Renal cortex interstitium (tissue), 15 donors: ENCODE measurements at places on chromosomes 13 and 19.

DNA sequence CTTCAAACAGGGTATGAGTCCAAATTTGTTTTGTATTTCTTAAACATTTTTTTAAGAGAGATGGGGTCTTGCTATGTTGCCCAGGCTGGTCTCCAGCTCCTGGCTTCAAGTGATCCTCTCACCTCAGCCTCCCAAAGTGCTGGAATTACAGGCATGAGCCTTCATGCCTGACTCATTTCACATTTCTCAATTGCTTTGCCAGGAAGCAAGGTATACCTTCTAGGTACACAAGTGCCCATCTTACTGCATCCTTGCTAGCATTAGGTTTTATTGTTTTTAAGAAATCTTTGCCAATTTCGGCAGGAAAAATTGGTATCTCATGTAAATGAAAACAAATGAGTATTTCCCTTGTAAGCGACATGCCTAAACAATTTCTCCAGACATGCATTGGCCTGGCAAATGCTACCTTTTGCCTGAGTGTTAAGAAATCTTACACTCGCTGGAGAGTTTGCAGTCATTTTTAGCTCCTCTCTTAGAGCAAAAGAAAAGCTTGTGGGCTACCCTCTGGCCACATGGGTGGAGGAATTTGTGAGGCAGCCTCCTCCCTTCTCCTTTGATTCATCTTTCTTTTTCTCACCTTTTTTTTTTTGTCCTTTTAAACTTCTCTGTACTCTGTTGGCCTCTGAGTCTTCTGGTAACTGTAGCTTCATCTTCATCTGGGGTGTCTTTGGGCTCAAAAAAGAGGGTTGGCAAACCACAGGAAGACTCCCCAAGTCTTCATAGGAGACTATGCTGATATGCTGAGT lies 33.0 kb downstream of the ACTL9 start:
- no peak for DNase-seq

- DNase-seq, result no peak
Measured at GRCh38 chr13:77353995-77354394, 27.1 kb upstream of the MYCBP2 start.

DNA sequence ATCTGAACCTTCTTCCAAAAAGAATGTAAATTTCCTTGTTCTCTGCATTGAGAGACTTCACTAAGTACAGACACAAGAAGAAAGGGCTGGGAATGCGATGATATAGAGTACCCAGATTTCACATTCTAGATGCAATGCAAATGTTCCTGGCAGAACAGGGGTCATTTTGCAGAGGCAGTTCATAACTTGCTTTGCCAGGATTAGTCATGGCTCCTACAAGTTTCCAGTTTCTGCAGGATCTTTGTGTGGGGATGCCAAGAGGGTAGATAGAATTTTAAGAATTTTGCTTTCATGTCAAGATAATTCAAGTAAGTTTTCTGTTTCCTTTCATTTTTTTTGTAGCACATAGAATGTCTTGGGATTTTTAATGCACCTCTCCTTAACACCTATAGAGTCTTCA lies 181.2 kb downstream of the FGF9 start:
- DNase-seq, result no peak

DNA sequence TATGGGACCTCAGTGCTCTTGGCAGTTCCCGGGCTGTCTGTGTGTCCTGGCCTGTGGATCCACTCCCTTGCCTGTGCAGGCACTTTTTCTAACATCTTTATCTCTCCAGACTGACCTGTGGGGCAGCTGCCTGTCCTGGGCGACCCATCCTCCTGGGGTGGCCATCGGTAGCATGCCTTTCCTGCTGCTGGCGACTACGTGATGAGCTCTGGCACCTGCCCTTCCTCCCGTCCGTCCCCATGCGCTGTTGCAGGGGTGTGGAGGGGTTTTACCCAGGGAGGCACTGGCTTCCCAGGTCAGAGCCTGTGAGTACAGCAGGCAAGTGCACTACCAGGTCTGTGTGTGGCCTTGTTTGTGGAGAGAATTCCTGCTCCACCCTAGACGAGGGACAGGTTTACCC lies 93.3 kb downstream of the KDM4B start:
- no peak for DNase-seq

DNA sequence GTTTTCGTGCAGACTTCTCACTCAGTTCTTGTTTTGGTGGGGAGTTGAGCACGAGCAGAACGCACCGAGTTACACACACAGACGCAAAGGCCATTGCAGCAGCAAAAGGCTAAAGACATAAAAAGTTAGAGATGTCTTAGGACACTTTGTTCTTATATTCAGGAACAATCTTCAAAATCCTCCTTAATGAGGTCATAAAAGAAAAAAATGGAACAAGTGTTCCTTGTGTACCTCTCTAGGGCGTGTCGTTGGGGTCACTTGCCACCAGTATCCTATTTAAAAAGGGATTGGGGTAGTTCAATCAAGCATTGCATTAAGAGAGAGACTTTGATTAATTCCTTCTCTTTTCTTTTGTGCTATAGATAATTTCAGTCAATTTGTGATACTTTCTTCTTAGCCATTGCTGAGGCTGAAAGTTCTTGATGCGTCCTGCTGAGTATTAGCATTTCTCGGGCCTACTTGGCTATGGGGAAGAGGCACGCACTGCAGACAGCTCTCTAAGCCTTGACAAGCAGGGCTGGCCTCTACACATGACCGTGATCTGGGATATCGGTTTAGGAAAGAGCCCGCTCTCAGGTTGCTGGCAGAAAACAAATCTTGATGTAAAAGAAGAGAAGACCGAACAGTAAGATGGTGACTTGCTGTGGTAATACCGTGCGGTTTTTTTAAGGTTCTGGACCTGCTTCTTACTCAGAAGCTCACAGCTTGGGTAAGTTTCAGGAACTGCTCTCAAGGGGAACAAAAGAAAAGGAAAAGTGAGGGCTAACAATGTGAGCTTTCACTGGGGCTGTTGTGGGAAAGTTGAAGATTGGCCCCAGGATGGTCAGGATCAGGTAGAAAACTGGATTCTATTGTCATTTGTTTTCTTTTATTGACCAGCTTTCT lies 223.6 kb downstream of the TM9SF2 start:
- DNase-seq, result no peak

GRCh38 chr13:95418946-95419345 lies 117.7 kb upstream of the ABCC4 start:
- no peak for DNase-seq
